Activated T-cell treated with anti-CD3 and anti-CD28 coated beads, Interleukin-2, amount 50 U/mL, for 1 hour (primary cell): ENCODE measurements at places on chromosomes 13 and 19.

DNA sequence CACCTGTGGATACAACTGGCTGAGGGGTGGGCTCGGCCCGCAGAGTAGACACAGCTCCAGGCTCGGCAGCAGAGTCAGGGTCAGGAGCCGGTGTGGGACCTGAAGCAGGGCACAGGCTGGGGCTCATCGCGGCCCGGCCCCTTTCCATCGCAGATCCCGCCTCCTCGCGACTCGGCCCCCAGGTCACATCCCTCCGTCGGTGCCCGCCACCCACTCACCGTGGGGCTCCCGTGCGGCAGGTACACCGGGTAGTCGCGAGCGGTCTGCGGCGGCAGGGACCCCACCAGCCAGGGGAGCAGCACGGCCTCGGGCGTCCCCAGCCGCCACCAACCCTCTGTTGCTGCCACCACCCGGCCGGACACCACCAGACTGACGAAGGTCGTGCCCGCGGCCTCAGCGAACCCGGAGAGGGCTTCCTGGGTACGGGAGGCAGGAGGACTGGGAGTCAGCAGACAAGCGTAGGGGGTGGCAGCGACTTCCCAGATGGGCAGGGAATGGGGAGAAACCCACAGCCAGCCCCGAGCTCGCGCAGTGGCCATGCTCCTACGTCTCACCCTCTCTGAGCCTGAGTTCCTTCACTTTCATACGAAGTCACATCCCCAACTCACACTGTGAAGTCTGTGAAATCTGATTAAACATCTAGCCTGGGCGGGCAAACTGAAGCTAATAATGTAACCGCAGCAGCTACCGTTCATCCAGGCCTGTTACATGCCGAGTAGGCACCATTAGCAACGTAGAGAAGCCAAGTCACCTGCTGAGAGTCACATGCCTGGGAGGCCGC, 3.7 kb downstream of the FUZ start:
- no peak for DNase-seq

DNA sequence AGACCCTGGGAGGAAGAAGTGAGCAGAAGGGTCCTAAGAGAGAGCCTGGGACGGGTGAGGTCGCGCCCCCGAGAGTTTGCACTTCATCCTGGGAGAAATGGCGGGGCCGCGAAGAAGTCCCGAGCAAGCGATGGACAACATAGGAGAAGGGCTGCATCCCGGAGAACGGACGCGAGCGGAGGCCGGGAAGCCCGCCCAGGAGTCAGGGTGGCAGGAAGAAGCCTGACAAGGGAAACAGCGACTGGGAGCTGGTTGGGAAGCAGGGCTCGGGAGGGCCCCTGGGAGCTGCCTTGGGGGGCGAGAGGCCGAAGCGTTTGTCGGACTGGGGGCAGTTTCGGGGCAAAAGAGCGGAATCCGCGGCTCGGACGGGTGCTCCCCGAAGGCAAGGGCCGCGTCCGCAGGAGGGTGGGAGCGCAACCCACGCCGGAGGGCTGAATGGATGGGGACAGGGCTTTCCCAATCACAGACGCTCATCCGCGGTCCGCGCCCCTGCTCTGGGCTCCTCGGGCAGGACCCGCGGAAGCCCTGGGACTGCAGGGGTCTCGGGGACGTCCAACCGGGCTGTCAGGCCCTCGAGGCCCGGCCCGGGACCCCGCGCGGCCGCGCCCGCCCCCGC, 469 bp downstream of the ABHD17A start:
- DNase-seq: peak; percentile 48

DNA sequence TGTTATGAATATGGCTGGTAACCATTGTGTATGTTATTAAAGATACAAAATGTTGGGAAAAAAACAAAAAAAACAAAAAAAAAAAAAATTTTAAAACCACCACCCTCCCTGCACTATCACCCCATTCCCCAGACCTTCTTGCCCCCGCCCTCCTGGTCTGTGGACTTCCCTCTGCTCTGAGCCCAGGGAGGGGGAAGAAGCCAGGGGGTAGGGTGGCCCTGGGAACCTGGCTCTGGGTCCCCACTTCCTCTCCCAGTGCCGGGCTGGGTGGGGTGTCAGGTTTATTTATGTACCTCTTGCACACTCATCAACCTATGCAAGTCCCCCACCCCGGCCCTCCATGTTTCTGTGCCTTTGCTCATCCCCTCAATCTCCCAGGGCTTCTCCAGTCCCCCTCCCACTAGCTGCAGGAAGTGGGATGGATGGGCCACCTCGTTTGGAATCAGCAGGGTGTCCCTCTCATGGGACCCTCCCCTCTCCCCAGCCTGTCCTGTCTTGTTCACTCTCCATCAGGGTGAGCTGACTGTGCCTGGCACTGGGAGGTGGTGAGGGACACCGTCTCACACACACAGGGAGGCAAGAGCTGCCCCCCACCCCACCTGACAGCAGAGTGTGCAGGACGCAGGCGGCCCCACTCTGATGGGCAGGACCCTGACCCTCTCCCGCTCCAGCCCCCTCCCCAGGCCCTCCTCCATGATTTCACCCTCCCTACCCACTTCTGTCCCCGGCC, 5.9 kb downstream of the PAF1 start:
- no peak for DNase-seq

DNA sequence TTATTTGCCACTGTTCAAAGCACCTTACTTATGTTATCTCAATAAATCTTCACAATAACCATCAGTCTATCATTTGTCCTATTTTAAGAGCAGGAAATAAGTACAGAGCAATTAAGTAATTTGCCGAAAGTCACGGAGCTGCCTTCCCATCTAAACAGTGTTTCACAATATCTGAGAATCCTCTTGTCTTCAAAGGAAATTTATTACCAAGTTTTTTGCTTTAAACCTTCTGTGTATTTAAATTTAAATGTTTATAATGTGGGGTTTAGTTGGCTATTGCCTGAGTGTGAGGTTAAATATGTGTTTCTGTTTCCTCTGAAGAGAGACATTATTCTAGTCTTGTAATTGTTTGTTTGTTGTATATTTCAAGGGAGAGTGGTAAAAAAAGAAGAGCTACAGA, 633.1 kb downstream of the EFNB2 start:
- no peak for DNase-seq

DNA sequence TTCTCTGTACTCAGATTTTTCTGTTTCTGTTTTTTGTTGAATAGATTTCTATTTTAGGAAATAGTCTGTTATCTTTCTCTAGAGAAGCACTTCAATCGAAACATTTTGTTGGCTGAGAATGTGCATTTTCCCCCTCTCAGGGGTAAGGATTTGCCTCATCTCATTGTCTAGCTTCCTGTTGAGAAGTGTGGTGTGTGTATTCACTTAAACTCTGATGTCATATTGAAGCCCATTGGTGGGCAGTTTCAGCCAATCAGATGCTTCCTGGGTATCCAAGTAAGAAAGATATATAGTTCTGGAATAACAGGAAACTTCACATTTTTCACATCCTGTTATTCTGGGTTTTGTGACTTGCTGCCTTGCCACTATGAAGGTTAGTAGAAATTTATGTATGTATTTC, 87.6 kb downstream of the ARHGEF7 start:
- DNase-seq: no peak

DNA sequence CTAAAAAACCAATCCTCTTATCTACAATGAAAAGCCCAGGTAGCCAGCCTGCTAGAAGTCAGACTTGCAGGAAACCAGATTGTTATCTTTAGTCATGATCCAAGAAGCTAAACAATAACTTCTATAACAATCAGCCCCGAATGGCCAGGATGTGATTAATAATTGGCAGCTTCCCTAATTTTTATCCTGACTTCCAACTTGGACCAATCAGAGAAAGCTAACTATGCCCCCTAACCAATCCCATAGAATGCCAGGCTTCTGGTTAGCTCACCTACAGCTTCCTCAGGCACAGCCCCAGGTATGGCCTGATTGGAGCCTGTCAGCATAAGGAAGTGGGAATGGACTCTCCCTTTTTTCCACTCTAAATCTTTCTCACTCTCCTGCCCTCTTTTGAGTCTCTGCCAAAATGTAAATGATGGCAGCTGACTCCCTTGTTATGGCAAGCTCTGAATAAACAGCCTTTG, 394.9 kb downstream of the DLEU7 start:
- DNase-seq: no peak

DNA sequence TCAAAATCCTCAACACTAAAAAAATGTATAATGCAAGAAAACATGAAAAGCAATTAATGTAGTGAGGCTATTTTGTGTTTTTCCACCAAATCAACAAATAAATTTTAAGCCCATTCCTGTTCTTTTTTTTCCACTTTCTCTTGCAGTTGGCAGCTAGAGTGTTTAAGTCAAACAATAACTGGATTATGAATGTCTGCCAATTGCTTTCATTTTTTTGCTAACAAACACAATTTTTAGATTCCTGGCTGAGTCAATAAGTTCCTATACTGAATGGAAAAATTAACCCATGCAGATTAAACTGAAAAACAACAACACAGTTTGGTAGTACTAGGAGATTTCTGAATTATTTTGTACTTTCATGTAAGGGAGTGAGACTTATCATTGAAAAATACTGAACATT, 232.4 kb downstream of the SLITRK5 start:
- DNase-seq: no peak

GRCh38 chr13:25380082-25380481, 8.3 kb downstream of the ATP8A2 start:
- no peak for DNase-seq

- DNase-seq: no peak
These were observed 1.1 kb downstream of the CCDC97 start for GRCh38 chr19:41311072-41311471.

GRCh38 chr13:87878706-87879105, 207.5 kb downstream of the SLITRK5 start:
- DNase-seq: no peak

DNA sequence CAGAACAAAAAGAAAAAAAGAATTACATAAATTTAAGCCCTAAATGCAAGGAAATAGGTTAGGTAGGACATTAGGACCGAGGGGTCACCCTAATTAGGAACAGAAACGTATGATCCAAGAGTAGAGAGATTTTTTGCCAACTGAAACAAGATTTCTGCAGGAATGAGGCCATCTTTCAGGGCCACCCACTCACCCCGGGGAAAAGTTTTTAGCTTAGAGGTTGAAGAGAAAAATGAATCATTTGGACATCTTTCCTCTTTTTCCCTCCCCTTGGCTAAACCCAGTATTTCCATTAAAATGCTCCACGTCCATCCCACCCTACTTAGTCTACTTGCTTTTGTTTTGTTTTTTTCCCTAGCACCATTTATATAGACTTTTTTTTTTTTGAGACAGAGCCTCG, 10.6 kb upstream of the PNMA8A start:
- no peak for DNase-seq

DNA sequence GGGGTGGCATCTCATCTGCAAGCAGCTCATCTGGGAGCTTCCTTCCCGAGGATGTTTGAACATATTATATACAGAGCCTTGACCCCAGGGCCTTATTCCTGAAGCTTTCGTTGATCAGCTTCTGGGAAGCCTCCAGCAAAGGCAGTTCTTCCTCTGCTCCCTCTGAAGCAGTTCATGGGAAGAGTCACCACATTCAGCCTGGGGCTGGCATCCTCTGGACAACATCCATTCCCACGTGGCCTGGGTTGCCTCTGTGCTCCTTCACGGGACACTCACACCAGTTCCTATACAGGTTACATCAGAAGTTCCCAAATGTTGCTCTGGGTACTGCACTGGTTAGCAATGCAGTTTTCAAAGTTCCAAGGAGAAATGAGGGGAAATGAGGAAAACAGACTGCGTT, 29.6 kb downstream of the COL4A2 start:
- DNase-seq: no peak

DNA sequence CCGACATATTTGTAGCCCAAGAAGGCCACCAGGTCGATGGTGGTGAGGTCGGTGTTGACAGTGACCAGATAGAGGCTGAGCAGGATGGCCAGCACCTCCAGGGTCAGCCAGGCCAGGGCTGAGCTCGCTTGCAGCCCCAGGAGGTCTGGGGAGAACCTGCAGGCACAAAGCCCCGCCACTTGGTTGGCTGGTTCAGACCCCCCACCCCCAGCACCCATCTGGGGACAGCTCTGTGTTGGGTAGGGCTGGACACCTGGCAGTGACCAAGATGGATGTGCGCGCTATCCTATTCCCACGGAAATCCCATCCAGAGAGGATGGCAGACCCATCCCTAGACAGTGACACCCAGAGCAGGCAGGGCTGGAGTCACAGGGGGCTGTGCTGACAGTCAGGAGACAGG, 3.5 kb downstream of the C19orf33 start:
- DNase-seq: no peak

DNA sequence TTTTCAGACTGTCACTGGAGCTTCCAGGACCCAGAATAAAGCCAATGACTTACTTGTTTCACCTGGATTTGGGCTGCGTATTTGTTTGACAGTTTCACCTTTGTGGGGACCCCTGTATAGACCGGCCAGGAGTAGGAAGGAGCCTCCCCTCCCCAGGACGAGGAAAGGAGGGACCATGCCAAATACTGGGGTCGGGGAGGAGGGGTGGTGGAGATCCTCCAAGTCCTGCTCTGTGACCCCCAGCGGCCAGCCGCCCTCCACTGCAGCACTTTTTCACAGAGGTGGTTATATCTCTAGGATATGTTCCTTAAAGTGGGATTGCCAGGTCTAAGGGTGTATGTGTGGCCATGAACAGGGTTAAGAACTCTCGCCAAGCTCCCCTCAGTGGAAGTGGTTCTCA, 25.7 kb upstream of the ZNF492 start:
- no peak for DNase-seq

DNA sequence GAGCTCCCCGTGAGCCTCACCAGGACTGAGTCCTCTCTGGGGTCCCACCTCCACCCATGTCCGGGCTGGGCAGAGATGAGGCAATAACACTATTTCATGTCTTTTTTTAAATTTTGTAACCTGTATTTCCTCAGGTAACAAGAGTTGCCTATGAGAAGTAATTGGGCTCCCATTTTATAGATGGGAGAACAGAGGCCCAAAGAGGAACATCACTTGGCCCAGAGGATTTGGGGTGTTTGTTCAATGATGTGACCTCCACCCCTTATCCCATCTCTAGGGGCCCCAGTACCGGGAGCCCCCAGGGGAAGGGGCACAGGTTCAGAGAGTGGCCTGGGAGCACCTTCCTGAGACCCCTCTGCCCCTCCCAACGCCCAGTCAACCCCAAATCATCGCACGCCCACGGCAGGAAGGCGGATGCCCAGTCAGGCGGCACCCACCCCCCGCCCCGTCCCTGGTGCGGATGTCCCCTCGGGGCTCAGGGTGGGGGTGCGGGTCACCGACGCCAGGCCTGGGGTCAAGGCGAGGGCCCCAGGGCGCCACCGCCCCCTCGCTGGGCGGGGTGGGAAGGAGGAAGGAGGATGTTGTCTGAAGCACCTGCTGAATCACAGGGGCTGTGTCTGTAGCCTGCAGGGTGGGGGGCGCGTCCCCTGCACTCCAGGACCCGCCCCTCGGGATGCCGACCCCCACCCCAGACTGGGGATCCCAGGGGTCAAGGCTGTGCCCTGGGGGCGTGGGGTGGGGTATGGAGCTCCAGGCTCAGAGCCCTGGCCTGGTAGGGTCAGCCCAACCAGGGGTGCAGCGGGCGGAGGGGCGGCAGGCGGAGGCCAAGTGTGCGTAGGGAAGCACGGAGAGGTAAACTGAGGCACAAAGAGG, 9.0 kb upstream of the CIRBP start:
- DNase-seq: no peak

DNA sequence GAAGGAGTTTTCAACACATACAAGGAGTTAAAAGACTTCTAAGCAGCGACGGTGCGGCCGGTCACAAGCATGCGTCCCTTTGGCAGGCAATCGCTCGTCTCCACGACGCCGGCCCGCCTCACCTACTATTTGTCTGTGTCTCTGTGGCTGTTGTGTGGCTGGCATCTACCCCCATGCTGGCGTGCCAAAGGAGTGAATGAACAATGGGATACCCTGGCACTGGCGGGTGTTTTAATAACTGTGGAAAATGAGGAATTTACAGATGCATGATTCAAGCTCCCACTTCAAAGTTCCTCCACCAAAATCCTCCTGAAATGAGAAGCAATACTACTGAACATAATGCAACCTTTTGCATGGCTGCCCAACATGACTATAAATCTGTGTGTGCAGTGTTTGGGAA, 176.6 kb downstream of the KLF5 start:
- DNase-seq: no peak

- DNase-seq: no peak
These were observed 19.9 kb downstream of the STARD13 start for GRCh38 chr13:33265607-33266006.
